ENCODE measurements at places on chromosomes 4 and X. TPM values are rescaled to one million over a fixed set of nuclear protein-coding genes. Genes with fewer than 3 reads are reported as not detected.

S100P gene
- not detected for total RNA-seq

TSPAN7 gene
- total RNA-seq, result 3.5 TPM

AMTN gene
- not detected for total RNA-seq

MAGEB10 gene
- total RNA-seq, result not detected

DNA sequence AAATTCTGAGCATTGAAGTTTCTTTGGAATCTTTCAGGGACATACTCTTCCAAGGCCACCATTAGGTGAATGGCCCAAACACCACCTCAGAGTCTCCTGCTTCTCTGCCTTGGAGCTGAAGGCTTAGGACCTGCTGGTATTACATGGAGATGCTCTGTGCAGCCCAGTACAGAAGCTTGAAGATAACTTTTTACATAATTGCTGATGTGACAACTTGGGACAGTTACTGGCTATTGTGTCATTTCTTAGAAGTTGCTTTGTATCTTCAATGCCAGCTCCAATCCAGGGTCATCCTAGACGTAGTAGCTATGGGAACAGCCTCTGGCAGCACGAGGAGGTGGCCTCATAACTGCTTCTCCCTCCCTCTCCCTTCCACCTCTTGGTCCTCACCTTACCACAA is 60.5 kb downstream of the RTL5 start:
- peaks cover 6% of the 10 kb centered on the region for H3K4me1 ChIP-seq
- H3K27ac ChIP-seq, result no peak overlapping the region
- H3K36me3 ChIP-seq, result no peaks in the 10 kb centered on the region
- no peaks in the 10 kb centered on the region for H3K27me3 ChIP-seq
- no peak for DNase-seq
- H3K4me3 ChIP-seq, result no peak overlapping the region

- H3K27ac ChIP-seq, result no peak overlapping the region
- H3K27me3 ChIP-seq, result no peaks in the 10 kb centered on the region
- DNase-seq, result peak; percentile 16
- H3K36me3 ChIP-seq, result no peaks in the 10 kb centered on the region
- H3K4me1 ChIP-seq, result no peaks in the 10 kb centered on the region
- peak overlapping the region; percentile 16 for H3K4me3 ChIP-seq
These were observed 174.5 kb upstream of the DKK2 start for GRCh38 chr4:107210450-107211239.

- H3K36me3 ChIP-seq, result peaks cover 2% of the 10 kb centered on the region
- peaks cover 15% of the 10 kb centered on the region for H3K4me1 ChIP-seq
- no peaks in the 10 kb centered on the region for H3K27me3 ChIP-seq
- DNase-seq, result no peak
- peak overlapping the region; percentile 88 for H3K4me3 ChIP-seq
- no peak overlapping the region for H3K27ac ChIP-seq
These were observed 1.8 kb downstream of the MAD2L1 start for GRCh38 chr4:120064887-120065286.

All from astrocyte (in vitro differentiated cells and primary cell).